Hematopoietic multipotent progenitor cell treated with erythropoietin and hydrocortisone succinate and interleukin-3 and kit ligand, for 15 days (in vitro differentiated cells): ENCODE measurements at places on chromosomes 7 and 10.
A peak's percentile ranks its signal among the peaks of the same experiment; 100 is the strongest.

DNA sequence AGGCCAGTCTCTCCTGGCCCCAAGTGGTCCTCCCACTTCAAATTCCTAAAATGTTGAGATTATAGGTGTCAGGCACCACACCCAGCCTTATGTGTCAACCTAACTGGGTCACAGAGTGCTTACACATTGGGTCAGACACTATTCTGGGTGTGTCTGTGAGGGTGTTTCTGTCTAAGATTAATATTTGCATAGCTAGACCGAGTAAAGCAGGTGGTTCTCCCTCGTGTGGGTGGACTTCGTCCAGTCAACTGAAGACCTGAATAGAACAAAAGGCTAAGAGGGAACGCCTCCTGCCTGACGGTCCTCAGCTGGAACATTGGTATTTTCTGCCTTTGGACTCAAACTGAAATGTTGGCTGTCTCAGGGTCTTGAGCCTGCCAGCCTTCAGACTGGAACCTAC is 11.5 kb downstream of the PPIF start:
- no peak for DNase-seq

- DNase-seq = no peak
Observed at GRCh38 chr10:114427124-114427852, 23.0 kb upstream of the AFAP1L2 start.

DNA sequence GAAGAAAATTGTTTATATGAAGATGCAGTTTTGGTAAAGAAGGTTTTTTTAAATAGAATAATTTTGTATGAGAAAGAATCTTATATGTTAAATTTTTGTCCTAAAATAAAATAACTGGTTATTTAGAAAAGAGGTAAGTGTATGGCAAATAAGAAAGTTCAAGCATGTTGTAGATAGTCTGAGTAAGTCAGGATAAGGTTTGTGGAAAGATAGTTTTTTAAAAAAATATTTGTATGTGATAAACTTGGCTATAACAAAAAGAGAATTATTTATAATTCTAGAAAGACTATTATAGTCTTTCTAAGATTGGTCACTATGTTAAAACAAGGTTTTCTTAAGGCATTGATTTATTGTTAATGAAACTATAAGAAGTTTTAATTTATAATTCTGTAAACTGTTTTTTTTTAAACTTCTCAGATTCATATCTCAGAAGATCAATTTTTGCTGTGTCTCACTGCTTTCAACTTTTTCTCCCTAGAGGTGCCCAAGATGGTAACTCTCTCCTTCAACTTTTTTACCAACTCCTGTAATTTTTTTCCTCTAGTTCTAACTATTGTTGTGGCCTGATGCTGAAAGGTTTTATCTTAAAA is 698.6 kb downstream of the CCSER2 start:
- DNase-seq = no peak

DNA sequence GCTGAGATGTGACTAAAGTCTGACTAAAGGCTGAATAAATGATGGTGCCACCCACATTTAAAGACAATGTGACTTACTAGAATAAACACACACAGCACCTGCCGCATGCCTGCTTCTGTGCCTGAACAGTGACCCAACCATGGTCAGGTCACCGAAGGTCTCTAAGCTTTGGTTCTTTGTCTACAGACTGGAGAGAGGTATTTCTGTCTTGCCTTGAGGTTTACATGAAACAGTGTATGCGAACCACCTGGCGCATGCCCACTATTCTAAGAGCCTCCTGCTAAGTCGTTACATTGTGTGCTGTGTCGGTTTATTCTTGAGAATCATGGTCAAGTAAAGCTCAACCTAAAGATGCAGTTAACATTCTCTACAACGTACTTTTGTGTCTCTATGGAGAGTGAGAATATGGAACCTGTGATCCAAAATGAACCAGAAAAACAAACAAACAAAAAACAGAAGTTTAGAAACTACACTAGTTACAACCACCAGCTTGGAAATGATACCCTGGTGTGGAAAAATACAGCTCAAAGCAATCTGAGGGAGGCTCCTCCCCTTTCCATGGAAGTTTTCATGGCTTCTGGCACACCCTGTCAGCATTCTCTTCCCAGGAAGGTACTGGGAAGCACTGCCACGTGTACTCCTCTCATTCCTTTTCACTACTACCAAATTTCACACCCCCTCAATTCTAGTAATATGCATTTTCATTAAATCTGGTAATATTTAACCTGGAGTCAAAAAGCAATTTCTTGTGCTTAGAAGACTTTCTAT is 40.0 kb downstream of the VOPP1 start:
- no peak for DNase-seq

GRCh38 chr7:134602881-134603451 is 43.7 kb upstream of the BPGM start:
- DNase-seq = no peak

- DNase-seq = no peak
Observed at GRCh38 chr7:24388212-24388611, 104.2 kb downstream of the NPY start.

- DNase-seq = no peak
Observed at GRCh38 chr10:110802551-110803238, 69.0 kb upstream of the PDCD4 start.

GRCh38 chr10:14625192-14625631 is 149.5 kb downstream of the FAM107B start:
- DNase-seq = no peak

DNA sequence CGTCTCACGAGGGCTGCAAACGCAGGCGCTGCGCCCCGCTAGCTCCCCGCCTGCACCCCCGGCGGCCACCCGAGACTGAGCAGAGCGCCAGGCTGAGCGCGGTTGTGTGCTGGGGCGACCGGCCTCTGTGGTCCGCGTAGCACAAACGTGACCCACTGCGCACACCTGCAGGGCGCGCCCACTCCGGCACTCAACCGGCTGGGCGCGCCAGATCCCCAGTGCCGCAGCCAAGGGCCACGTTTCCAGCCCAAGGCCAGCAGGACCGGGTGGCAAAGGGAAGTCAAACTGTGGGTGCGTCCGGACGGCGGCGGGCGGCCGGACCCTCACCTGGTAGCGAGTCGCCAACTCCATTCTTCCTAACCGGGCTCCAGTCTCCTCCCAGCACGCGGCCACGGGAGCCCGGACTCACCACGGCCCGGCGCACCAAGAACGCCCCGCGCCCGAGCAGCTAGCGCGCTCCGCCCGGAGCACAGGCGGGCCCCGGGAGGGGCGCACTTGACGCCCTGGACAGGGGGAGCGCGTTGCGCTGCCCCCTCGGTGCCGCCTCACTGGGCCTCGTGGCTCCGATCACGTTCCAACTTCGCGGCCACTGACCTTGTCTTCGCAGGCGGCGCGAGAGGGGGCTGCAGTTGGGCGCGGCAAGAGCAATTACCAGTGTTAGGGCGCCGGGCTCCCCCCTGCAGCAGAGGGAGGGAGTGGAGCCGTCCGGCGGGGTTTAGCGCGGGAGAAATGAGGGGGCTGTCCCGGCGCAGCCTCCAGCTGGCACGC is at the start of gene CDCA7L:
TSS of gene CDCA7L (minus strand) at position 446 of the 768 bp plus-strand sequence. CDS start at position 351, 95 bp downstream.
- DNase-seq = peak; percentile 66

DNA sequence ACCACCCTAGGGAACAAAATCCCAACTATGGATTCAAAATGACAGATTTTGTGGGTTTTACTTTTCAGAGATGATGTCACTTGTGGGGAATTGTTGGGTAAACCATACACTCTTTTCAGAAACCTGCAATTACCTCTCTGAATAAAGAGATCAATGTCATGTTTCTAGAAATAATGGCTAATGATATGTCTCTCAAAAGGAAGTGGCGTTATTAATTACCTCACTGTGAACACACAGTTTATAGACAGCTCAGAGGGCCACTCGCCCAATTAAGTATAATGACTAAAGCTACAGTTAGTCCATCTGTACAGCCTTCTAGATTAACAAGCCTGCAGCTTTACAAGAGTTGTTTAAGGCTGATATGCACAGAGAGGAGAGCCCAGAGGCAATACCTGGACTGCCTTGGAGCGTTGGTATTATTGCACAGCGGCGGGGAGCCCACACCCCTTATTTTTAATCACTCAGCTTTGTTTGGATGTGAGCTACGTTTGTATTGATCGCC is 79.5 kb downstream of the RAB11FIP2 start:
- DNase-seq = no peak
